Astrocyte of the hippocampus (primary cell): ENCODE measurements at places on chromosomes 5 and 9.

DNA sequence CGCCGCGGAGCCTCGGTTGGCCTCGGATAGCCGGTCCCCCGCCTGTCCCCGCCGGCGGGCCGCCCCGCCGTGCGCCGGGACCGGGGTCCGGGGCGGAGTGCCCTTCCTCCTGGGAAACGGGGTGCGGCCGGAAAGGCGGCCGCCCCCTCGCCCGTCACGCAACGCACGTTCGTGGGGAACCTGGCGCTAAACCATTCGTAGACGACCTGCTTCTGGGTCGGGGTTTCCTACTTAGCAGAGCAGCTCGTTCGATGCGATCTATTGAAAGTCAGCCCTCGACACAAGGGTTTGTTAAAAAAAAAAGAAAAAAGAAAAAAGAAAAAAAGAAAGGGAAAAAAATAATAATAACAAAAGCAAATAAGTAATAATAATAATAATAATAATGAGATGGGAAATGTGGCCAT lies 112.8 kb downstream of the GCNT1 start:
- peak; percentile 13 for DNase-seq

DNA sequence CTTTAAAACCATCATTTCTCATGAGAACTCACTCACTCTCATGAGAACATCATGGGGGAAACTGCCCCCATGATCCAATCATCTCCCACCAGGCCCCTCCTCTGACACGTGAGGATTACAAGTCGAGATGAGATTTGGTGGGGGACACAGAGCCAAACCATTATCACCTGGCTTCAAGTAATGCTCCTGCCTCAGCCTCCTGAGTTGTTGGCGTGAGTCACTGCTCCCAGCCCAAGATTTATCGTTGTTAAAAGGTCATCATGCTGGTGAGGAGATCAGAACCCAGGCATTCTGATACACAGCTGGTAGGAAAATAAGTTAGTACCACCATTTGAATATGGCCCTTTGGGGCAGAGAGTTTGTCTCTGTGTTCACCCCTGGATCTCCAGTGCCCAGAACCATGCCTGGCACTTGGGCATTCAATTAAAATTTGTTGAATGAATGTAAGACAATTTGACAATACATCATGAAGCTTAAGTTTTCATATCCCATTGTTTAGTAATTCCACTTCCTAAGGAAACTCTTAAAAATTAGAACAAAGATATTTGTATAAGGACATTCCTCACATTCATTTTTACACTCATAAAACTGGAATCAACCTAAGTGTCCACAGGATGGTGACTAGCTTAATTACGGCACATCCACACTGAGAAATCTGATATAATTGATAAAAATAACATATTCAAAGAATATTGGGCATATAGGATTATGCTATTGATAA lies 58.0 kb upstream of the COL15A1 start:
- DNase-seq: no peak

DNA sequence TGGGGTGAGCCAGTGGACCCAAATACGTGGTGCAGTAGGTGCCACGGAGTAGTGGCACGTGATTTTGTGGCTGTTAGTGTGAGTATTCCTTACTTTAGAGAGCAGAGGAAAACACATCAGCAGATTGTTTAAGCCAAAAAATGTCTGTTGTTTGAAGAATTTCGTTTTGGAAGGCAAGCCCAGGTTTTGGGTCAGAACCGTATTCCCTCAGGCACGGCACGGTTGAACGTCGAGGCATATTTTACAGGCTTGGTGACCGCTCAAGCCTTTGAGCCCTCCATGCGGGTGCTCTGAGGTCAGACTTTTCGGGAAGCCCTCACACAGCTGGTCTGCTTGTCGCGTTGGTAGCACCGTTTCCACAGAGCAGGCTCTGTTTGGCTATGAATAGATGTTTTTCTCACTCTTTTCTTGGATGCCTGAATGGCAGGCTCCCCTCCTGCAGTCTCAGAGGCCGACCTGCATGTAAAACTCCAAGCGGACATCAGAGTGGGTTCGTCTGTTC lies 27.2 kb downstream of the NEK6 start:
- peak; percentile 89 for DNase-seq

- no peak for DNase-seq
These were observed 14.6 kb upstream of the HABP4 start for GRCh38 chr9:96435345-96435744.

- DNase-seq: peak; percentile 38
These were observed 100.5 kb downstream of the PALM2AKAP2 start for GRCh38 chr9:109880276-109881169.

GRCh38 chr5:137294604-137295003 lies 204.5 kb downstream of the SPOCK1 start:
- DNase-seq: no peak

DNA sequence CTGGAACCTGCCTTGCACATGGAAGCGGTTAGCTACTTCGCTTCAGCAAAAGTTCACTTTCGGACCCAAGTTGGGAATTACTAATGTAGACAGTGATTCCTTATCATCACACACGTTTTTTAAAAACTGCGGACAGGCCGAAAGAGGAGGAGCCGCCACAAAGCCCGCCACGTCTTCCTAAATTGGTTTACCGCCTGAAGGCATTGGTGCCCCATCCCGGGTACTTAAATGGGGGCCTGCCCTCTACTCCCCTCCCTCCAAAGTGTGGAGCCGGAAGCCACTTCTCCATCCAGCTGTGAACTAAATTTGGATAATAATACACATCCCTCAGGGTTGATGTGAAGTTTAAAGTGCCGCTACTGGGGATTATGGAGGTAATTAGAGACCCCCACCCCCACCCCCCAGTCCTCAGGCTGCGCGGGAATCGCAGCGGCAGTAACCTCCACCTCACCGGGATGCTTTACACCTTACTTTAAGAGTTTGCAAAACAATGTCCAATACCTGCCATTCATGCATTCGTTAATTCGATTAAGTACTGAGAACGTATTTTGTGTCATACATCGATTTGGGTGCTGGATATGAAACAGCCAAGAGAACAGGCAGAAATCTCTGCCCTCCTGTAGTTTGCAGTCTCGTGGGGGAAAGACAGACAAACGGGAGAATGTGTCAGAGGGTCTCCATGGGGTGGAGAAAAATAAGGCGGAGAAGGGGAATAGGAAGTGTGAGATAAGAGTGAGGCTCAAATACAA lies 937 bp upstream of the MACROH2A1 start:
- no peak for DNase-seq

GRCh38 chr5:177538876-177539275 lies 15.5 kb downstream of the FAM193B start:
- DNase-seq: no peak

GRCh38 chr9:86541014-86541570 lies 186.9 kb upstream of the TUT7 start:
- no peak for DNase-seq

- peak; percentile 48 for DNase-seq
These were observed 32.2 kb upstream of the LECT2 start for GRCh38 chr5:135986891-135987401.

DNA sequence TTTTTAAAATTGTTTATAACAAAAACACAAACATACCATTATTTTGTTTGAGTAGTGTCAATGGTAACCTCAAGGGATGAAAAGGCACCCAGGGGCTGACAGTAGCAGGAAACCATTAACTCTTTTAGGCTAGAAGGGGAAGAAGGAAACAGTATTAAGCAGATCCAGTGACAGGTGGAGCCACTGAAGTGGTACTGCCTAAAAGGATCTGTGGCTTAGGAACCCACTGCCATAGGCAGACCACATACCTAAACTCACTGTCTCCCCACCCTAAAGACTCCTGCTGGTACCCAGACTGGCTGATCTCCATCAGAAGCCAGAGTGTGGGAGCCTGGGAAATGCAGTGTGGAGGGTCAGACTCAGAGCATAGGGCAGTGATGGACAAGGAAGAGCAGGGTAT lies 13.5 kb downstream of the RLN1 start:
- no peak for DNase-seq

DNA sequence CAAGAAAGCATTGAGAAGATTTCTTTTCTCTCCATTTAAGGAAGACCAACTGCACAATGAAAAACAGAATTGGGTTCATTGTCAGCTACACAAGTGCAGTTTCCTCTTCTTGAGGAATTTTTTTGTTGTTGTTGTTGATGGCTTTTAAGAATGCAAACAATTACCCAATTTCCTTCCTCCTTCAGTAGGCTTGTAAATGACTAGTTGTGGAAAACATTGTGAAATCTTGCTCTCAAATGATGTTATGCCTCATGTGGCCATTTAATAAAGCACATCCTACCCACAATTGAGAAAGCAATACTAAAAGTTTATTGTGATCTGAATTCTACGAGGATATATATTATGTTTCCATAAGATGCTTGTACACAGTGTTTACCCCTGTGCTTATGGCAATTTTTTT lies 171.6 kb downstream of the FAM174A start:
- peak; percentile 24 for DNase-seq

DNA sequence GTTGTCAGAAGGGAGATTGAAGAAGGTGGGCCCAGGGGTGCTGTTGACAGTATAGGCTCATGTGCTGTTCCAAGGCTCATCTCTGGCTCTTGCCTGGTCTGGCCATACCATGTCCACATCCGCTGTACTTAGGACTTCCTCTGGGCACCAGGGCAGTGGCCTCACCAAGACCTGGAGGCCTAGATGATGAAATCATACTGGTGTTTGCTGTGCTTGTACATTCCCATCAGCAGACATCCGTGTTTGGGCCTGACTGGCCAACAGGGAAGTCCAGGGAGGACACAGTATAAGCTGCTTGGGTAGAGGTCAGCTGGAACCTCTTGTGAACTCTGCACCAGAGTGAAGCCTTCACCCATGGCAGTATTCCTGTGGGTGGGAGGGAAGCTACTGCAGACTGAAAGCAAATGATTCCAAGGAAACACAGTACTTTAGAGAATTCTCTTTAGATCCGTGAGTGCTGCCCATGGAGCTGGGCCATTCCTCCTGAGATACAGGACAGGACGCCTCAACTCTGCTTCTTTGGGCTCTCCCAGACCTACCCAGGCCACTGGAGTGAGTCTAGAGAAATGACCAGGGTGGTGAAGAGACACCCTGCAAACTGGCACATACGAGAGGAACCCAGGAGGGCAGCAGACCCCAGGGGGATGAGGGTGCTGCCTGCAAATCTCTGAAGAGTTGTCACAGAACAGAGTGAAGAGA lies 22.5 kb downstream of the POLR1E start:
- DNase-seq: no peak

DNA sequence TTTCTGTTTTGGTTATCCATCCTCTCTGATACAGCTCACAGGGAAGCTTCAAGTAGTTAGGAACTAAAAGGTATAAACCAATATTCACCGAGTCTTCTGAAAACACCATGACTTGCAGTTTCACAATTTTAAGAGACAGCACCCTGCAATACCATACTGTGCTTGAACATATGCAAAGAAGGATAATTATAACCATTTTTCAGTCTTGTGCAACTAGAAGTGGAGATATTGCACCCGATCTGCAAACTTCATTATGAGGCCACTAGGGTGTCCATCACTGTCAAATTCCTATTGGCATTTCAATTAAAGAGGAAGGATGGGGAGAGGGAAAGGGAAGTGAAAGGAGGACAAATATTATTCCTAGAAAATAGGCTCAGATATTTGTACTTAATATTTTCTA lies 32.4 kb upstream of the CEP120 start:
- no peak for DNase-seq

DNA sequence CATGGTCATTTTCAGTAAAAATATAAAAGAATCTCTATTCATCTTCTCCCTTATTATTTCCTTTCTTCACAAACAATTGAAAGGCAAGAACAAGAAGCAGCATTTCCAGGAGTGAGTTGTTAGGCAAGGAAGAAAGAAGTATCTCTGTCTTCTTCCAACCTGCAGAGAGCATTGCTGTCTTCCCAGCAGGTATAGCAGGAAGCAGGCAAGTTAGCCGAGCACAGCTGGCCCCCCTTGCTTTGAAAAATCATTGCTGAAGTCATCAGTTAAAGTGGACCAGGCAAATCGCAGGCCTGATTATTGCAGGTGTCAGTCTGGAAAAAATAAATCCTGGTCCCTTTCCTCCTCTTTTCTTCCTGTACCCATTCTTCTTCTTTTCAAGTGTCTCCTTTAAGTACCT lies 353.1 kb upstream of the BRINP1 start:
- no peak for DNase-seq

DNA sequence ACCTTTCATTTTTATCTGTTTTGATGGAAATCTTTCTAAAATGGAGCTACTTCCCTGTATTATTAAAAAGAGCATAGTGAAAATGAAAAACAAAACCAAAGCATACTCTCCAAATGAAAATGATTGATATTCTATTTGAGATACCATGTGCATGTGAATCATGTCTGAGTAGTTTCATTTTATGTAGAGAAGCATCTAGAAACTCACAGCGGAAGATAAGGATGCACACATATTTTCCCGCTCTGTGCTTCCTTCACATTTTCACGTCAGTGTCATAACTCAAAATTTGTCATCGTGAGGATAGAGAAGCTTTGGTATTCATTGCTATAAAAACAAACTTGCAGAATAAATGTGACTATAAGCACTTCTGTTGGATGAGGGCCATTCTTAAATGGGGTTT lies 34.0 kb upstream of the CLINT1 start:
- DNase-seq: no peak

GRCh38 chr5:159440235-159440634 lies 109.9 kb upstream of the IL12B start:
- no peak for DNase-seq

DNA sequence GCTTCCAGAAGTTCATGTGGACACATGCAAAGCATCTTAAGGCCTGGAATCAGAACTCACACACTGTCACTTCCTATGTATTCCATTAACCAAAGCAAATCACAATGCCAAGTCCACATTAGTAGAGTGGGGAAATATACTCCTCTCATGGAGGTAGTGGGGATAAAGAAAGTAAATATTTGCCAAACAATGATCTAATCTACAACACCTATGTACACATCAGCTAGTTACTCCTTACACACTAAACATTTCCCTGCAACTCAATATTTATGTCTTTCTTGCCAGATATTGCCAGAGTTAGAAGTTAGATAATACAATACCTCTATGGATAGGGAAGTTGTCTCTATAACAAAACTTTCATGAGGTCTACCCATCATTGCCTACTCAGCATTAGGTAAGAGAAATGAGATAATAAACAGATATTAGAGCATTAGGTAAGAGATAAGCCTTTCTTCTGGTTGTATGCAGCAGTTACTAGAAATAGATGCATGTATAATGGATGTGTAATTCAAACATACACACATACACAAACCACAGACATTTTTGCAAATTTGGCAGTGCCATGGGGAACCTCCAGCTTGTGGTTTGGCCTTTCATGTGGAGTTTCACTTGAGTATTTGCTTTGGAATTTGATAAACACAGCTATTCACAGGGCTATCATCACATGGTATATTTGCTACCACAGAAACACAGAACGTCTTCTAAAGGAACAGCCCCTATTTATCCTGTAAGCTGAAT lies 196.5 kb downstream of the TLE1 start:
- peak; percentile 96 for DNase-seq

DNA sequence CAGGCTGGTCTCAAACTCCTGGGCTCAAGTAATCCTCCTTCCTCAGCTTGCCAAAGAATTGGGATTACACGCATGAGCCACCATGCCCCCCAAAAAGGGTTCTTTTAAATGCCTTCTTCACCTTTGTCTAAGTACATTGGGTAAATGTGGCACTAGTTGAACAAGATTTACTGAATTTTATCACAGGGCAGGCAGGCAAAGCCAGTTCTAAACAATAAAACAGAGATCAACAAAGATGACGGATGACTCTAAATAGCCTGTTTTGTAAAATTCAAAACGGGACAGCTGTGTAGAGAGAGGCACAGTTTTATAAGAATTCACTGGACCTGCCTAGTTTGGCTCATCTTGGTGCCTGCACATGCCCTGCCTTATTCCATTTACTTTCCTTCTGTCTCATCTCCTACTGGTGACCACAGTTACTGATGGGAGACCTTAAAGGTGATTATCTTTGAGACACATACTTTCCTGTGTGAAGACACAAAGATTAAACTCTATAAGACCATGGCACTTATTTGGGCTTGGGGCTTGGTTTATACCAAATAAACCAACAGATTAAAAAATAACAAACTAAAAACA lies 149.6 kb upstream of the DMRT1 start:
- no peak for DNase-seq
